ENCODE measurements at places on chromosomes 6 and 20.

DNA sequence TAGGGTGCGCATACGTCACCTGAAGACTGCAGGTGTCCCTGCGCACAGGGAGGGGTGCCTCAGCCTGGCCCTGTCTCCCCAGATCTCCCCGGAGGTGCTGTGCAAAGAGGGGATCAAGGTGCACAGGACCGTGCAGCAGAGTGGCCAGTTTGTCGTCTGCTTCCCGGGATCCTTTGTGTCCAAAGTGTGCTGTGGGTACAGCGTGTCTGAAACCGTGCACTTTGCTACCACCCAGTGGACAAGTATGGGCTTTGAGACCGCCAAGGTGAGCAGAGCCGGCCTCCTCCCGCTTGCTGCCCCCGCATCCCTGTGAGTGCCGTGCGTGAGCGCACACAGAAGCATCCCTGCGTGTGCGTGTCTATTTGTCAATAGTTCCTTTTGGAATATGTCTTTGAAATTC is 150.7 kb downstream of the DTNBP1 start:
- no peak for DNase-seq

- no peak for DNase-seq
Observed at GRCh38 chr6:5481750-5482149, 220.4 kb downstream of the FARS2 start.

DNA sequence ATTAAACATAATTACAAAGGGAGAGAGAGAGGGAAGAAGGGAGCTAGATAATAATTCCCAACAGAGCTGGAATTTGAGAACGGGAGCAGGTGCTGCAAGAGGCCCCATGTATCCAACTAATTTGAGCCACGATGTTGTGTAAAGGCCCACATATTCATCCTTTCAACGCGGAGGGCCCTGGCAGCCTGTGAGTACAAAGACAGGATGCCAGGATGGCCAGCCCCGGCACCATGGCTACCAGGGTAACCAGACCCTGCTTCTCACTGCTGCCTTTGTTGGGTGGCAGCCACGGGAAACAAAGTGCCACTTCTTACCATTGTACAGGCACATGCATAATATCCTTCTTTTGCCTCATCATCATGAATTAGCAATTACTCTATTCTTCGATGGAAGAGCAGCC is 492.0 kb upstream of the NRSN1 start:
- no peak for DNase-seq

- DNase-seq: no peak
Observed at GRCh38 chr6:34021554-34022190, 124.2 kb downstream of the GRM4 start.

GRCh38 chr6:1904898-1905297 is 295.2 kb downstream of the FOXC1 start:
- DNase-seq: no peak

DNA sequence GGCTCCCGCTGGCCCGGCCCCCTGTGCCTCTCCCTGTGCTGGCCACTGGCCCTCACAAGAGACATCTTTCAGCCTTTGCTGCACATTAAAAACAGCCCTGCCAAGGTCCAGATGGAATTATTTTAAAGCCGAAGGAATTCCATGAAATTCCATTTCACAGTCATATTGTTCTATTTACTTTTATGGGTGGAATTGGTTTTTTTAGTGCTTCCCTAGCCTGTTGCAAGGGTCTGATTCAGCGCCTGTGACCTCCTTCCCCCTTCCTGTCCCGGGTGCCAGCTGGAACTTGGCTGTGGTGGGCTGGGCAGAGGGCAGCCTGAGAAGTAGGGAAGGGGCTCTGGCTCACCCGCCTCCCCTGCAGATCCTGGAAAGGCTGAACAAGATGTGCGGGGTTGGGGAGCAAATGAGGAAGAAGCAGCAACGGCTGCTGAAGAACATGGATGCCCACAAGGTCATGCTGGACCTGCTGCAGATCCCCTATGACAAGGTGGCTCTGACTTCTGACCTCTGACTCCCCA is 34.3 kb downstream of the UQCC2 start:
- DNase-seq: no peak

DNA sequence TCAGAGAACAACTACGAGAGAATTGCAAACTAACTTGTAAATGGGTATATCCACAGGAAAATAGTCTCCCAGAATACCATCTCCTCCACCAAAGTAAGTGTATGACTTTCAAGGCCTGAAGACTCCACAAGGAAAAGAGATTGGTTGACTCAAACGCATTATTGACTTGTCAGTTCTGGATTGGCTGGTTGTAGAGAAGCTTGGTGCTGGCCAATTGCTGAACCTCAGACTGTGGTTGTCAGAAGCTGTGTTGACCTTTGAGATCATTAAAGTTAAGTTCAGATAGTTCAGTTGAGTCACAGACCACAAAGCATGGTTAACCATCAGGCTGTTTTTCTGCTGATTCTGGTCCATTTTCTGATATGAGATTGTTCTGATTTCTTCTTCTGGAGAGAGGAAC is 388.3 kb downstream of the BMP2 start:
- DNase-seq: no peak

DNA sequence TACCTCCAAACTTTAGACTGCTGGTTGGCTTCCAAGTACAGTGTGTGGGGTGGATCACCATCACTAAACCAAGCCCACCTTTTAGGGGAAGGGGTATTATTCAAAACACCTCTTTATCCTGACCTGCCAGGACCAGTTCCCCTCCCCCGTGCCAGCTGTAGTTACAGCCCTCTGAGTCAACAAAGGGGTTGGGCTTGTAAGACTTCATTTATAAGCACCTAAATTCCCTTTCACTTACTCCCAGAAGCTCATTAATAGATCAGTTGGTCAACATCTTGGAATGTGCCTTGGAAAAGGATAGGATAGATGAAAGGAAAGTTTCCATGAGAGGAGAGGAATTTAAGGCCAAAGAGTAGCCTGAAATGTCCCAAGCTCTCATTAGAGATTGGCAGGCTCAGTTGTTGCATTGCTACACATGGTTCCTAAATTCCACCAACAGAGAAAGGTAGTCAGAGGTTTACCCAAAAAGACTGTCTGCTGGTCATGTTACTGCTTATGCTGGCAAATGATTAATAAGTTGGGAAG is 59.2 kb downstream of the TNFAIP3 start:
- DNase-seq: no peak

GRCh38 chr20:37375227-37375626 is 29.3 kb downstream of the SRC start:
- no peak for DNase-seq

GRCh38 chr20:58097429-58097828 is 131.0 kb downstream of the ANKRD60 start:
- DNase-seq: no peak

DNA sequence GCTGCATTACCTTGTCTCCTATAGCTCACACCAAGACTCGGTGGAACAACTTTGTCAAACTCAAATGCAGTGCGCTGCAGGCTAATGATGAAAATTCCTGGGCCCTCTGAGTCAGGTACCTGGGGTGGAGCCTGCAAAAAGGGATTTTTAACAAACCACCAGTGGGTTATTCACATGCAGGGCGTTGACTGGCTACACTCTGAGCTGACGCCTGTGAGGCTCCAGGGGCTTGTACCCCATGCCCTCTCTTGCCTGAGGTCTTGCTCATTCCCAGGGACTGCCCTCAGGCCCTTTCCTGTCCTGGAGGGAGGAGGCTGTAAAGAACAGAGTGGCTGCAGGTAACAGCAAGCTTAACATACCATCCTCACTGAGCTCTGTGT is 9.2 kb downstream of the GTSF1L start:
- DNase-seq: no peak
